Vagina (tissue), 2 donors: ENCODE measurements at places on chromosomes 3 and 15.

DNA sequence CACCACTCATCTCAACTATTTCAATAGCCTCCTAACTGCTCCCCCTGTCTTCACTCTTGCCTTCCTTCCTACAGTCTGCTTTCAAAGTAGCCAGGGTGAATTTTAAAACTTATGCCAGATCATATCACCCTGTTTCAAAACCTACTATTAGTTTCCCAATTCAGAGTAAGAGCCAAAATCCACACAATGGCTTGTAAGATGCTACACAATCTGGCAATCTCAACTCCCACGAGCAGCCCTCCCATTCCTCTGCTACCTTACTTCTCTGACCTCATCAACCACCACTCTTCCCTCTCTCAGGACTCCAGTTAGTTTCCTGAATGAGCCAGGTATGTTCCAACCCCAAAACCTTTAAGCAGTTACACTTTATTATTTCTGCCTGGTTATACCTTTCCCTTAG, 62.5 kb downstream of the VPS13C start:
- no peak for DNase-seq

GRCh38 chr3:127544192-127544802, 46.2 kb downstream of the TPRA1 start:
- DNase-seq = no peak

- no peak for DNase-seq
Measured at GRCh38 chr3:150766742-150767141, 3.8 kb upstream of the SIAH2 start.

GRCh38 chr3:151869181-151869580, 4.3 kb upstream of the SUCNR1 start:
- no peak for DNase-seq

- no peak for DNase-seq
Measured at GRCh38 chr3:186360779-186361178, 1.3 kb downstream of the DGKG start.

DNA sequence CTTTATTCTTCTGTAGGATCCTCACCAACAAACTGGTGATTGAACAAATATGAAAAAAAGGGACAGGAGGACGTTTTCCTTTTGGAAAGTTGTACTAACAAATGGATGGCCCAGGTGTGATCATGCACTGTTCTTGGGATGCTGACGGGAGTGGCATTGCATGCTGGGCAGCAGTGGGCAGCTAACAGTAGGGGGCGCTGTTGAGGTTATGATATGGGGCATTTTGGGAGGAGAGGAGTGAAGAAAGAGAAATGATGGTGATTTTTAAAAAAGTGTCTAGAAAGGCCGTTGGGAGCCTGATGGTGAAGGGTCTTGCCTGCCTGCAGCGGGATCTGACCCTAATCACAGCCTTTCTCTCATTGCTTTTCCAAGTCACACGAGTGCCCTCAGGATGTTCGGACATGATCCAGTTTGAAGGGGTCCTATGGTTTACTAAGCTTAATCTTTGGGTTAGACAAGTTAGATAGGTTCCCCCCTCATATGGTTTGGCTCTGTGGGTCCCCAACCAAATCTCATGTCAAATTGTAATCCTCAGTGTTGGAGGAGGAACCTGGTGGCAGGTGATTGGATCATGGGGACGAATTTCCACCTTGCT, 46.2 kb upstream of the PRTG start:
- no peak for DNase-seq
